ENCODE measurements at places on chromosomes 5 and 9.

- peak; percentile 24 for DNase-seq
Observed at GRCh38 chr5:149030392-149030791, 32.5 kb downstream of the SH3TC2 start.

GRCh38 chr5:146169076-146169475 is 13.4 kb downstream of the LARS1 start:
- no peak for DNase-seq

DNA sequence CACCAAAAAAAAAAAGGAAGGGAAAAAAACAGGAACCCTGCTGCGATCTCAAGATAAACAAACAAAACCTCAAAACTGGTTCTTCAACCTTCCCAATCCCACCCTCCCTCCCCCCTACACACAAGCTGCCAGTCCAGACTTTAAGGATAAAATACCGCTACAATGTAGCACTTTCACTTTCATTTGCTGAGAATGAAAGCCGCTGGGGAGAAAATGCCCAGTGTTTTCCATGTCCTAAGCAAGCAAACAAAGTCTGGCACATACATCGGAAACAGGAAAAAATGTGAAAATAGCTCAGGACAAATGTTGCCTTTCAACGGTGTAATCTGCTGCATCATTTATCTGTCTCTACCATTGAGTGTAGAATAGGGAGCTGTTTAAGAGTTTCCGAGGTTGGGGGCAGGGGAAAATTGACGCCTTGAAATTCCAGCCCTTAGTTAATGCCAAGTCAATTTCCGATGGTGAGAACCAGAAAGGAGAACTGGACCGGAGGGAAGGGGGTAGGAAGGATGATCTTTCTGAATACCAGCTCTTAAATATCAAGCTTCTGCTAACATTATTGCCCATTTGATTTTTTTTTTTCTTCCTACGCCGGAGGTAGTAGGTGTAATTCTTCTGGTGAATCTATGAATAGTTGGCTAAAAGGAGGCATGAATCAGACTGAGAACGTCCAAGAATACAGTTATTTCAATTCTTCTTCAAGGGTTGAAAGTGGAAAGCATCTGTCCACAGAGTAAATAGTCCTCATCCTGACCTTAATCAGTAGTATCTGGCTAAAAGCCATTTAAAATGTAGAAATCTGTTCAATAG is 1.2 kb upstream of the ADAMTS6 start:
- peak; percentile 60 for DNase-seq

- DNase-seq = no peak
Observed at GRCh38 chr9:24036459-24036858, 210.4 kb upstream of the ELAVL2 start.

DNA sequence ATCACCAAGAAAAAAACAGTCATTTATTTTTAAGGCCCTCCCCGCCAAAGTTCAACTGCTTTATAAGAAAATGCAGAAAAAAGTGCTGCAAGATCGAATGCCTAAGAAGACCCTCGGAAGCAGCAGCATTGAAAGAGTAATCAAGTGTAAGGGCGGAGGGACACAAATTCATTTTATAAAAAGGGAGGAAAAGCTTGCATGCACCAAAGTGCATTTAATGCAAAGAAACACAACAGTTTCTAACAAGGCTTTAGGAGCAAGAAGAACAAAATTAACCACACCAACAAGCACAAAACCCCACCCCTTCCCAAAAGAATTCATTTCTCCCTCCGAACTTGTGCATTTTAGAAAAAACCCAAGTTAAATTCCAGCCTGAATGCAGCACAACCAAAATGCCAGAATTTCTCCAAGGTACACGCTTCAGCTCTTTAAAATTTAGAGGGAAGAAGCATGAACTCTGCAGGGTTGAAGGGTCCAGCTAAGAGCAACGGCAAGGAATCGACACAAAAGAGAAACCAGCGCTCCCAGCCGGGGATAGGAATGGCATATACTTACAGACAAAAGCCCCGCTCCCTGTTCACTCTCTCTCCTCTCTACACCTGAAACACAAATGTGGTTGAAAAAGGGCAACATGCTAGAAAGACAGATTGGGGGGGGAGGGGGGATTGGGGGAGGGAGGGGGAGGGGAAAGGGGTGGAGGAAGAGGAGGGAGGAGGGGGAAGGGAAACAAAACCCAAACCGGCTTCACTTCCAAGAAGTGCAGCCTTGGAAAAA is at the start of gene NREP:
Gene NREP (minus strand): TSS at position 614 of the 774 bp plus-strand sequence. CDS start 1,422 bp downstream, outside the sequence.
- DNase-seq = no peak

Data from brain microvascular endothelial cell (primary cell).